NCI-H510A (cell line): ENCODE measurements at places on chromosomes 5 and 9.

GRCh38 chr9:101629636-101630035, 34.9 kb upstream of the PPP3R2 start:
- DNase-seq: no peak

- no peak for DNase-seq
Observed at GRCh38 chr9:107286057-107286456, 3.0 kb downstream of the RAD23B start.

DNA sequence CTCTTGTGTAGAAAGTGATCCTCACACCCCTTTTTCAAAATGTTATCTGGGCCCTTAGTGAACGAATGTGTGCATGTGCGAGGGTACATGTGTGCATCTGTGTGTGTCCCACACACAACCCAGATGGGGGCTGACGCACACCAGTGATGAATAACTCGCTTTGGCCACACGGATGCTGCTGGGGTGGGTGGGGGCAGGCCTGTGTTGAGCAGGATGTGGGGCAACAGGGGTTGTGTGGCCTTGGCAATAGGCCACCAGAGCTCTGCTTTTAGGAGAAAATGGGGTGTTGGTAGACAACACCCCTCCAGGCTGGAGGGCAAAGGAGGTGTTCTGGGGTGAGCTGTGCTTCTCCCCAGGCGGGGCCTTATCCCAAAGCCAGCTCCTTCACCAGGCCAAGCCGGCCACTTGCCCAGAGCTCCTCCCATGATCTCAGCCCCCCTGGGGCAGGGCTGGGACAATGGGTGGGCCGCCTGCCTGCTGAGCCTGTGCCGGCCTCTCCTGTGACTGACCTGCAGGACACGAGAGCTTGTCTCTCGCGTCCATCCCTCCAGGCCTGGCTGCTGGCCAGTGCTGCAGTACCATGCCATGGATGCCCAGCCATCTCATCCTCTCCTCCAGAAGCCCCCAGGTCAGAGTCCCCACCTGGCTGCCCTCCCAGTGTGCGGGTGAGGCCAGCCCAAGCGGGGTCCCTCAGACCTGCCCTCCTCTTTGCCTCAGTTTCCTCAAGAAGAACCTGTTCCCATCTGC, 1.7 kb downstream of the DBN1 start:
- DNase-seq: no peak

GRCh38 chr9:94623253-94623652, 16.1 kb downstream of the FBP1 start:
- no peak for DNase-seq

DNA sequence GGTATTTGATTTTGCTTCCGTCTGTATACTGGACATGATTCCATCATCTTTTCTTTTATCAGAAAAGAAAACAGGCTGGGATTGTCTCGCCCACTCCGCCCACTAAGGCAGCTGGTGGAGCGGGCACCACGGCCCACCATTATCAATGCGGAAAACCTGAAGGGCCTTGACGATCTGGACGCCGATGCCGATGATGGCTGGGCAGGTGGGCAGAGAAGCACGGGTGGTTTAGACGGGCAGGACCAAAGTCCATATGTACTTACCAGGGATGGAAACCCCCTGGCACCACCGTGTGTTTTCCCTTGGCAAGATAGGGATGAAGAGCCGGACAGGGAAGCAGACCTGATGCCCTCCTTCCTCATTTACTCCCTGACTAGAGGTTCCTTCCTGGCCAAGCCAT, 53.7 kb downstream of the PRRC2B start:
- no peak for DNase-seq

DNA sequence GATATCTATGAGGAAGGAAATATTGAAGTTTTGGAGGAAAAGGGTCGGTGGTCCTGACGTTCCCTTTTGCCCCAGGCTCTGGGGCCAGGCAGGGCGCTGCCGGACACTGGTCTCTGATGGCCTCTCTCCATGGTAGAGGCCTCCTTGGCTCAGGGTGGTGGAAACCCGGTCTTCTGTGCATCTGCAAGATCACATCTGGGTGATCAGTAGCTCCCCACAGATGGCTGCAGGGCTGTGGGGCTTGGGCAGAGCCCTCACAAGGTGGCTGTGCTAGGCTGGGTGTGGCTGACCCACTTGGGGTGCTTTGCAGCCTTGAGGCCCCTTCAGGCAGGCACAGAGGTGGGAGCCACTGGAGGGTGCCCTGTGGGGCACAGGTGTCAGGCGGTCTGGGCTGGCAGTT, 53.9 kb upstream of the RNU6ATAC start:
- no peak for DNase-seq

GRCh38 chr5:78626009-78626571, 22.5 kb downstream of the LHFPL2 start:
- DNase-seq: no peak

- no peak for DNase-seq
Observed at GRCh38 chr5:79509244-79509885, 4.6 kb downstream of the HOMER1 start.

- no peak for DNase-seq
Observed at GRCh38 chr9:96607971-96608370, 11.7 kb downstream of the CDC14B start.

GRCh38 chr5:2353871-2354440, 397.5 kb downstream of the IRX2 start:
- DNase-seq: no peak

GRCh38 chr9:134569626-134570025, 72.0 kb upstream of the COL5A1 start:
- DNase-seq: no peak

- DNase-seq: no peak
Observed at GRCh38 chr9:18032636-18033035, 441.3 kb upstream of the ADAMTSL1 start.

- no peak for DNase-seq
Observed at GRCh38 chr5:157917899-157918809, 59.2 kb upstream of the CLINT1 start.

- no peak for DNase-seq
Observed at GRCh38 chr9:131707733-131708157, 32.1 kb downstream of the RAPGEF1 start.

DNA sequence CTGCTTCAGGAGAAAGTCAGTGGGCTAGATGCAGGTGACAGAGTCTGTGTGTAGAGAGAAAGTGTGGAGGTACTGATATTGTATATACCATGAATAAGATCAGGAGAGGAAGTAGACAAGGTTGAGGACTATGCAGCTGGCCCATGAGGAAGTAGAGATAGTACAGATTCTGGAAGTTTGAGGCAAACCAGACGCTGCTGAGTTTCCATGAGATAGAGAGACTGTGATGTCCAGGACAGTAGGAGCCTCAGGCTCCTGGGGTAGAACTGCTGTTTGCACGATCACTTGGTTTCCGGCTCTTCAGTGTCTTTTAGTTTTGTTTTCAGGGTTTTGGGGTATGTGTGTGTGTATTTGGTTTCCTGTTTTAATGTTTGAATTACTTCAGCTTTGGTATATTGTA, 13.6 kb downstream of the OTULINL start:
- DNase-seq: no peak

GRCh38 chr5:158614951-158615350, 484.8 kb downstream of the EBF1 start:
- no peak for DNase-seq

GRCh38 chr9:93473411-93473810, 20.0 kb upstream of the FAM120AOS start:
- no peak for DNase-seq

DNA sequence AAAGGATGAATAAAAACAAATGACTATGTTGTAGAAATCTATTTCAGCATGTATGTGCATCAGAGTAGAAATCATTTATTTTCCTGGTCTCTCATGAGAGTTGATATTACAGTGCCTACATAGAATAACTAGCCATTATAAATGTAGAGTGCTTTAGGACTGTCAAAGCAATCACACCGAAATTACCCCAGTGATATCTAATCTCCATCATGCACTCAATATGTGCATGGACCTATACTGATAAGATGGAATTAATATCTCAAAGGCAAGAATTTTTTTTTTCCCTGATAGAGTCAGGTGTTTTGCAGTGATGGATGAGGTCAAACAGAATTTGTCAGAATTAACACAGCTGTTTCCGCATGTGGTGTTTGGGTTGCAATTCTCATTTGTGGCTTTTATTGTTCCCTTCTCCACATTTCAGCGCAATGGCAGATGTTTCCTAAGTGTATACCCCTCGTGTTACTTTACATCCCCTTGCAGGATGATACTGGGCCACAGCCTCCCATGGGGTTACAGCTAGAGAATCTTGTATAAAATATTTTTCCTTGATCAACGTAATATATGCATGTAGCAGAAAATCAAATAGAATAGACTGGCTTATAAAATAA, 298.8 kb downstream of the RASEF start:
- no peak for DNase-seq

GRCh38 chr5:38193015-38193581, 65.3 kb upstream of the EGFLAM start:
- DNase-seq: peak; percentile 49

DNA sequence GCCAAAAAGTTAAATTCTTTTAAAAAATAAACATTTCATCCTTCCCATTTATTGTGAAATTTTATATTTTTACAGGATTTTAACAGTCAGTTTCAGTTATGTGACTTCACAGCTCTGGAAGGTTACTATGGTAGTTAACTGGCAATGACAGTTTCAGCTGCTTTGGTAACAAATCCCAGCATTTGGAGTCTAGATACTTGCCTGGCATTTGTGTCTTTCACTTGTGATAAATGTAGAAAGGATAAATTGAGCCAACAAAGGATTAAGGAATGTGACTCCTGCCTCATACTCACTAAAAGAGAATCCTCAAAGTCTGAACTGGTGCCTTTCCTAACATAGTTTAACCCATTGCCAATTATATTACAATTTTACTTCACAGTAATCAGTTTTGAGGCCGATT, 315.5 kb downstream of the FER start:
- no peak for DNase-seq

DNA sequence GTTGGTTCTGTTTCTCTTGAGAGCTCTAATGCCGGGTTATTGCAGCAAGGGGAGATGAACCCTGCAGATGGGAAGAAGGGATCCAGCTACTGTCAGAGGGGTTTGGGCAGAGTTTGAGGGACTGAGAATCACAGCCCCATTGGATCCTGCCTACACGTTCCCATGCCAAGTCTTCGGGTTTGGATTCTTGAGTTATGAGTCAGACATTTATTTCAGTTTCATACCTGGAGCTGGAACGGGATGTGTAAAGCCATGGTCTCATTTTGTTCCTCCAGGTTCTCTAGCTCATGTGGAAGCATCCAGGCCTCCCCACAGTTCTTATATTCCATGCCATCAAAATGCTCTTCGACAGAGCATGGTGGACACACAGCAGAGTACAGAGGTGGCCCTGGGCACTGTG, 275.4 kb upstream of the IRX4 start:
- no peak for DNase-seq

DNA sequence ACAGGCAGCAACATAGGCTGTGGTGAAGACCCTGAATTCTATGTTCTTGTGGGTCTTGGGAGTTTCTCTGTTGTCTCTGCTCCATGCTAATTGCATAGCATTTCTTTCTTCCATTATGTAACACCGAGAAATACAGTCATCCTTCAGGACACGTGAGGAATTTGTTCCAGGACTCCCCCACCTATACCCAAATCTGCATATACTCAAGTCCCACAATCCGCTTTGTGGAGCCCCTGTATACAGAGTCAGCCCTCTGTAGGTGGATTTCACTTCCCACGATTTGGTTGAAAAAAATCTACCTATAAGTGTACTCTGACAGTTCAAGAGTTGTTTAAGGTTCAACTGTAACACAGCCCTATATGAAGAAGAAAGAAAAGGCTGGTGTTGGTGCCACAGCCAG, 22.1 kb downstream of the ANKRD33B start:
- DNase-seq: no peak

GRCh38 chr5:110644357-110644756, 82.1 kb downstream of the TMEM232 start:
- no peak for DNase-seq

GRCh38 chr5:132396589-132397031, 27.1 kb downstream of the SLC22A5 start:
- DNase-seq: no peak

GRCh38 chr9:134948149-134948548, 30.4 kb upstream of the FCN1 start:
- DNase-seq: no peak

- DNase-seq: no peak
Observed at GRCh38 chr5:2173151-2173834, 290.6 kb upstream of the IRX4 start.

DNA sequence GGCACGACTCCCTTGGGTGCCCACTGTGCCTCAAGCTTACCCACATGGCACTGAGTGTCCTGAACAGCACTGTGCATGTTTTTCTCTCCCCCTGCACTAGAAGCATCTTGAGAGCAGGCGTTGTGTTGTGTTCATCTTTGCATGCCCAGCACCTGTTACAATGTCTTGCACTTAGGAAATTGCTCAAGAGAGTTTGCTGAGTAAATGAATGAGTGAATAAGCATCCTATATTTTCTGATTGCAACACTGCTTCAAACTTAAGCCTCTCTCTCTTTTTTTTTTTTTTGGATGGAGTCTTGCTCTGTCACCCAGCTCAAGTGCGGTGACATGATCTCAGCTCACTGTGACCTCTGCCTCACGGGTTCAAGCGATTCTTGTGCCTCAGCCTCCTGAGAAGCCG, 94.5 kb downstream of the LMNB1 start:
- no peak for DNase-seq

DNA sequence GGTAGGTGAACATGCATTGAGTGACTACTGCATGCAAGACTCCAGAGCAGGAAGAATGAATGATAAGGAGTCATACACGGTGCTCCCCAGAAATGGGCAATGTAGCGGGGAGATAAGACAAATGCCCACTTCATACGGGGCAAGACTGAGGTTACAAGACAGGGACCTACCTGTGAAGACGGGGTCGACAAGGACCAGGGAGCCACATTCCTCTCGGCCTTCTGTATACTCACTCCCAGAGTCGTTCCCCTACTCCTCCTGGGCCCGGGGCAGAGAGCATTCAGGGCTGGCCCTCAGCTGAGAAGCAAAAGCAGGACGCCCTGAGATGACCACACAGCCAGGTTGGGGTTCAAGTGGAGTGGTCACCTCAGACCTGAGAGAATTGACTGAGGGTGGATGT, 26.7 kb downstream of the PITX1 start:
- DNase-seq: no peak

DNA sequence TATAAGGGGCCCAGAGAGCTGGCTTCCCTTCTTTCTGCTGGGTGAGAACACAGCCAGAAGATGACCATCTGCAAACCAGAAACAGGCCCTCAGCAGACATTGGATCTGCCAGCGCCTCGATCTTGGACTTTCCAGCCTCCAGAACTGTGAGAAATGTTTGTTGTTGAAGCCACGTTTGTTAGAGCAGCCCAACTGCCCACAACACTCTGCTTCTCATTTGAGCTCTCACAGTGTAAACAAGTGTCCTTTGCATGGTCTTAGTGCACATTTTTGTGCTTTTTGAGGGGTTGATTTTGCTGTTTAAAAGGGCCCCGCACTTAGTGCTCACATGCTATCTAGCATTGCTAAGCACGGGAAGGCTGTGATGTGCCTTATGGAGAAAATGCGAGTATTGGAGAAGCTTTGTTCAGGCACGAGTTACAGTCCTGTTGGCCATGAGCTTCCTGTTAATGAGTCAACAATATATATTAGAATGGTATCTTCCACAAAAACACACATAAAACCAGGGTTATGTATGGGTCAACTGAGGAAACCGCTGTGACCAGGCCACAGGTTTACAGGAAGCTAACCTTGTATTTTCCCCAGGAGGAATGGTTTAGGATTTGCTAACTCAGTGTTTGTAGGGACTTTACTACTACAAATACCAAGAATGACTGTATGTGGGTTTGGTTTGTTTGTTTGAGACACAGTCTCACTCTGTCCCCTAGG, 11.9 kb downstream of the CMBL start:
- no peak for DNase-seq
